ENCODE measurements at places on chromosomes 4 and X.

DNA sequence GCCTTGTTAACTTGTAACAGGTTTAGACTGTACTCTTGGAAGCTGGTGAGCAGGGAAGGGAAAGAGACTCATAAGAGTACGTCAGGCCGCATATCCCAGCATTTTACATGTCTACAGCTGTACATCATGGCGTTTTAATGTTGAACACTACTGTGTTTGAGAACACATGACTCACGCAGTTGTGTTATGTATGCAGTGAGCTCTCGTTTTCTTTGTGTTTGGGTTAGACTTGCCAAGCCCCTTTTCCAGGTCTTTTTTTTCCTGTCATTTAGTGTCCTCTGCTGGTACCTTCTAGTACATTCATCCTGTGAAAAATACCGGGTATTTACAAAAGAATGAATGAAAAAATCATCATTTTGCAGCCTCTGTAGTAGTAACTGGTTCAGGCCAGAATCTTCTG lies 35.3 kb downstream of the SMS start:
- peak; percentile 75 for DNase-seq

- DNase-seq, result no peak
Measured at GRCh38 chr4:93684571-93684970, 144.0 kb upstream of the ATOH1 start.

DNA sequence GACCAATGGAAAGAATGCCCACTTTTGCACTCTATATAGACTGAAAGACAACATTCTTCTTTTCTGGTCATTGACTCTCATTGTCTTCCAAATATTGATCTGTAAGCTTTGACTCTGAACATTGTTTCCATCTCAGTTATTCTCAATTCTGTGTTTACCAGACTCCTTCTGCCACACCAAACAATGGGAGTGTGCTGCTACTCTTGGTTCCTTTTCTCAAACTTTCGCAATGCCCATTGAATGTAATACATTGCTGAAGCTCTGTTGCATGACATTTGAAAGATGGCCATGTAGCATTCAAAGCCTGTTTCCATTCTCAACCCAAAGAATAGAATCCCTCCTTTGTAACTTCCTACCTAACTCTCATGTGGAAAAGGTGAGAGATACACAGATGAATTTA lies 136.2 kb downstream of the BTC start:
- DNase-seq, result peak; percentile 23

DNA sequence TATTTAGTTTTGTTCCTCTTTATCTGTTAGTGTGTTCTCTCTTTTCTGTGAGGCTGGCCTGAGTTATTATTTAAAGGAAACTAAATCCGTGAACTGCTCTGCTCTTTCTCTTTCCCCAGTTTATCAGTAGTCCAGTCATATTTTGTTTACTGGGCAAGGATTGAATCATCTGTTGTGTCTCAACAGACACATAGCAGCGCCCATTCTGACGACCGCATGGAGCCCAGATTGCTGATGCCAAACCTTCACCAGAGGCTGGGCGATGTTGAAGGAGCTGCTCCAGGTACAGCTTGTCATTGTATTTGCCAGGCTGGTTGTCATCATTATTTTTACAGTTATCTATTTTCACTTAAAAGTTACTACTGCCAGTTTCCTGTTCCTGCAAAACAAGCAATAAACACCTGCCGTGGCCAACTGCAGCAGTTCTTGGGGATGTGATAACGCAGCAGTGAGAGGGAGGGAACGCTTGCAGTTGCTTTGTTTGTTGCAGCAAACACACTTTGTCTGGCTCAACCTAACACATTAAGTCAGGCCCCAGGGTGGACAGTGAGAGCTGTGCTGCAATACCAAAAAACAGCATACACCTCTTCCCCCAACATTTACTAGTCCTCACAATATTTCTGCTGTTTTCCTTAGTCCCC lies 10.1 kb downstream of the REELD1 start:
- peak; percentile 60 for DNase-seq

DNA sequence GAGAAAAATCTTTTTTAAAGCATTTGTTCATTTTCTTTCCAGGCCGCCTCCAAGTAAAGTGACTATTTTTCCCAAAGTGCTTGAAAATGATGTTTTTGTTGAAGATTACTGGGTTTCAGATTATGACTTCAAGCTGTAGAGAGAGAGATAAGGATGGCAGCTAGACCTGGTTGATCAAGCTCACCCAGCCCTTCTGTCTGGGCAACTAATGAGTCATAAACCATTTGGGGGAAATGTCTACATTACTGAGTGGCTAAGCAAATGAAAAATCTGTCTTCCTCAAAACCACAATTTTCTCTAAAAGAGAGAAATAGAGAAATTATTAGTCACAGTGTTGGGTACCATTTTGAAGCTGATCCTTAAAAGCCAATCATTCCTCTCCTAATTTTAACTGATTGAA lies 355.4 kb upstream of the CPEB2 start:
- peak; percentile 56 for DNase-seq

- DNase-seq, result peak; percentile 11
Measured at GRCh38 chrX:110044346-110045249, 41.7 kb downstream of the TMEM164 start.

- DNase-seq, result peak; percentile 77
Measured at GRCh38 chr4:73021634-73022033, 47.9 kb downstream of the COX18 start.
